Activated CD8-positive, alpha-beta memory T cell treated with anti-CD3 and anti-CD28 coated beads, Interleukin-2, amount 50 U/mL, for 4 hours (primary cell): ENCODE measurements at places on chromosomes 4 and X.
A peak's percentile ranks its signal among the peaks of the same experiment; 100 is the strongest.

GRCh38 chr4:110055158-110055768 lies 142.6 kb downstream of the EGF start:
- no peak for DNase-seq

DNA sequence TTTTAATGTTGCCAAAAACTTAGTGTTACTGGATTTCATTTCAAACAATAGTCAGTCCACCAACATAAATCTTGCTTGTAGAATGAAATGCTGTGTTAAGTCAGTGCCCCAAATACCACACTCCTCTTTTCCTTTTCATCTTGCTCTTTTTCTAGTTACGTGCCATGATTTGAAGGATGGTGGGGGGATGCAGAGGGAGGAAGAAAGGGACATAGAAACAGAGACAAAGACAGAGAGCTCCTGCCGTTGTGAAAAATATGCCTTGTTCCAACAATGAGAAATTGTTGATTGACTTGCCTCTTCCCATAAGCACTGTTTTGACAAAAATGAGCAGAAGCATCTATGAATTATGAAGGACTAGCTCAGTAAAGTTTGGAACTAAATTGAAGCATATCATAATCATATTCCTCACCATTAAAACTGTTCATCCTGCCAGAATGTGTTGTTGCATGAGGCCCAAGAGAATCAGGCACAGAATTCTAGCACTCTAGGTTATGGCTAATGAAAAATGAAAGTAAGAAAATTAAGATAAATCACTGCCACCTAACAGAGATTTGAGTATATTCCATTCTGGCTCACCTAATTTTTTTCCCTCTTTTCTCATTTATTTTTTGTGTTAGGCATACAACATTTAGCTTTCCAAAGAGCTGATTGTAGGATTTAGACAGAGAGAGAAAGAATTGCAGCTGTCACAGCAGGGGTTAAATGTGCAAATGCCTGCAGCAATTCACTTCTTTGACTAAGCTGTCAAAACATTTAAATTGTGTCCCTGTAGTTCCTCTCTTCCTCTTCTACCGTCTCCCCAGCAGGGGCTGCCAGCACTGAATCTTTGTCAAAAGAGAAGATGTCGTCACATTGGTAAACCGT lies 111.6 kb upstream of the PTPN13 start:
- no peak for DNase-seq

- no peak for DNase-seq
These were observed 332.9 kb upstream of the CPEB2 start for GRCh38 chr4:14669371-14669770.

DNA sequence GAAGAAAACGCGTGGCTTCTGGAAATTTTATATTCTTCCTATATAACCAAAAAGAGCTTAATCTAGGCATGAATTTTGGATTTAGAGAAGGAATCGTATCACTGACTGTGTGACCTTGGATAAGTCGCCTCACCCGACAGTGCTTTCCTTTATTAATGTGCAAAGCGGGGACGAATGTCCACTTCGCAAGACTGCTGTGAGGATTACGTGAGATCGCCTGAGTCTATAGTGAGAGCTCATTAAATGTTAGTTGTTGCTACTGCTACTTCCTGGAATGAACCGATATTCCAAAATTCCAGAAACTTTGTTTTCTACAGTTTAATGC lies 448 bp upstream of the TBC1D8B start:
- DNase-seq: no peak

GRCh38 chr4:26862381-26862915 lies 1.8 kb downstream of the STIM2 start:
- no peak for DNase-seq

GRCh38 chrX:21374994-21375707 lies 933 bp downstream of the CNKSR2 start:
- no peak for DNase-seq

DNA sequence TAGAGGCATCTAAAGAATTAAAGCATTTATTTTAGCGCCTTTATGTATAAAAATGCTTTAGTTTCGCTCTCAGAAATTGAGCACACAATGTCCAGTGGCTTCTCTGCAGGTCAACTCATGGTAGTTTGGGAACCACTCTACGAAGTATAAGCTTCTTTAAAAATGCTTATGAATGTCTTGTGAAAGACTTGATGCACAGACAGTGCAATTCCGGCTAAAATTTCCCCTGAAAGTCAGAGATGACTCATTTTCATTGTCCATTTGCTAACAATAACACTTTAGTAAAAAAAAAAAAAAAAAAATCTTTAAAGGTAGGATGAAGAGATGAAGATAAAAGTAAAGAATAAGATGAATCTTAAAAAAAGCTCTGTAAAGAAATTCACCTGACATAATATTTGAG lies 117.2 kb downstream of the PDHA2 start:
- no peak for DNase-seq

- peak; percentile 32 for DNase-seq
These were observed 27.1 kb downstream of the CFAP299 start for GRCh38 chr4:80362578-80363181.

GRCh38 chrX:99371976-99372595 lies 1038.0 kb downstream of the PCDH19 start:
- no peak for DNase-seq

- no peak for DNase-seq
These were observed 1.9 kb upstream of the SCML1 start for GRCh38 chrX:17735406-17735805.

DNA sequence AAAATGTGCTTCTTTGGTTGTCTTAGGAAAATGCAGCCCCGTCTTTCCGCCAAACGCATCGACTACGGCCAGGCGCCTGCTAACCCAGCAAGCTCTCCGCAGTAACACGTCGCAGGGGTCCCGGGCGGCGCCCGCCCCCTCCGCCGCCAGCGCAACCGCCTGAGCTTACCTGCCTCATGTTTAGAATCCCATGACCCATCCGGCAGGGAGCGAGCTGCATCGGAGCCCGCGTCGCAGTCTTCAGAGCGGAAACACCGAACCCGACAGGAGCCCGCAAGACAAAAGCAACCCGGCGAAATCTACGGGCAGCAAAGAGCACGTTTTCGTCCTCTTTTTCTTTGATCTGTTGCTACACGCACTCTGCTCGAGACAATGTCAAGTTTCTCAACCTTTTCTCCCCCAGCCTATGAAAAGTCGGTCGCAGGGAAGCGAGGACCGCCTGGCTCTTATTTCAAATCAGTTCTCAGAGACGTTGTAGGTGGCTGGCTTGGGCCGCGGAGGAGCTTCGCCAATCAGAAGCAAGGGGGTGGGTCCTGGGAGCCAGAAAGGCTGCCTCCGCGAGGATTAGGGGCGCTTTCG lies at the start of gene MID1:
Gene MID1, minus strand, starts transcription at position 465 of the 579 bp plus-strand sequence. CDS start 53,038 bp downstream, outside the sequence.
- no peak for DNase-seq

- DNase-seq: no peak
These were observed 46.9 kb upstream of the GRXCR1 start for GRCh38 chr4:42845586-42845985.

DNA sequence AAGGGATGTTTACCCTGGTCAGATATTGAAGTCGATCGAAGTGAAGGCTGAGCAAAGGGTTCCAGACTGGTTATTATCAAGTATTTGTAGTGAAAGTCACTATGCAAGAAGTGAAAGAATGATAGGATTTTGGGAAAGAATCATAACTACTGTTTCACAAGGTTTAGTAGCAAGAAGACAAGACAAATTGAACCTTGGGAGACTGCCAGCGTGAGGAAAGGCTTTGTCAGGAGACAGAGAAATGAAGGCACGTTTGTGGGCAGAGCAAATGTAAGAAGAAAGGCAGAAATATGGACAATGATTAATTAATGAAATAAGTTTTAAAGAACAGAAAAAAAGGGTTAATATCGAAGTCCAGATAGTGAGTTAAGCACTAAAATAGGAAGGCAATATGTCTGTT lies 456.8 kb downstream of the TRIML1 start:
- DNase-seq: no peak

- DNase-seq: no peak
These were observed 11.3 kb upstream of the SLC9A7 start for GRCh38 chrX:46770000-46770816.
